CD4-positive, alpha-beta memory T cell (primary cell): ENCODE measurements at places on chromosomes 2 and 18.
A peak's percentile ranks its signal among the peaks of the same experiment; 100 is the strongest.

- DNase-seq = no peak
These were observed 308.1 kb downstream of the ZEB2 start for GRCh38 chr2:144211826-144212225.

DNA sequence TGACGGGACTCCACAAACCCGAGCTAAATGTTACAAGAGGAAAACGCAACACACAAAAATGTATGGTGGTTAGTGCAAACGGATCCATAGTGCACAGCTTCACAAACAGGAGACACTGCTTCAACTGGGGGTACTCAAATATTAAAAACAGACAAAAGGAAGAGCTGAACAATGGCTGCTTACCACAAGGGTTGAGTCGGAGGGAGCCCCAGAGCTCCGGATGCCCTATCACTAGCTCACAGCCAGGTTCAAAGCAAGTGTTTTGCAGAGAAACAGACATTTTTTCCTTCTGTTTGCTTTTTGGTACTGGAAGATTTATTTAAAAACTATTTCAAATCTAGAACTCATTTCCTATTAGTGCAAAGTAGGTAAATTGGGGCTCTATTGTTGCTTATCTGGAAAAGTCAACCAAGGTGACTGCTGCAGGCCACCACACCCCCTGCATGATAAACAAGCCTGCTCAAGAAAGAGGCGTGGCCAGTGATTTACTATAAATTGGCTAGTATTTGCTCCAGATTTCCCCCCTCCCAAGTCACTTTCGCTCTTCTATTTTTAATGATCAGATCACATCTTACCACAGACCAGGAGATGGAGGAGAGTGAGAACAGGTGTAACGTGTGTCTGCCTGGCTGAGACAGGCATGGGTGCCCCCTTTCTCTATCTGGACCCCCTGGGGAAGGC, 46.5 kb downstream of the ZAP70 start:
- no peak for DNase-seq

GRCh38 chr18:27652480-27653121, 467.5 kb upstream of the CHST9 start:
- DNase-seq = no peak

DNA sequence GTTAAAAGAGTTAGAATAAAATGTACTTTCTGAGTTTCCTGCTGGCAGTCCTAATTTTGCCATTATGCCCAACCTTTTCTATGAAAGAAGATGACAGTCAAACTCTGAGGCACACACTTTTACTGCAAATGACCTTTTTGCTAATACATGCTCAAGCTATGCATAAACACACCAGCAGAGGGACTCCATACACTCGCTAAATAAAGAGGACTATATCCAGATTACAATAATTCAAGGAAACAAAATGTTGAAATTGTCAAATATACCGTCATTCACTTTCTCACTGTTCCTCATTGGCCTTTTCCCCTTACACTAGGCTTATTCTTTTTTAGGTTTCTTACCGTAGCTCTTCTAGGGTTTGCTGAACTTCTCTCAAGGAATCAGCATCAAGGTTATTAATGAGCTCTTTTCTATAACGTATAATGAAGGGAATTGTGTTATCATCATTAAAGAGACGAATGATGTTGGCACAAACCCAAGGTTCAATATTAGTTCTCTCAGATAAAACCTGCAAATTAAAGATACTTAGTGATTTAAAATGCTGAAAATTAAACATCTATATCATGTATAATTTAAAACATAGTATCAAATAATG, 25.7 kb downstream of the SRBD1 start:
- DNase-seq = peak; percentile 6

DNA sequence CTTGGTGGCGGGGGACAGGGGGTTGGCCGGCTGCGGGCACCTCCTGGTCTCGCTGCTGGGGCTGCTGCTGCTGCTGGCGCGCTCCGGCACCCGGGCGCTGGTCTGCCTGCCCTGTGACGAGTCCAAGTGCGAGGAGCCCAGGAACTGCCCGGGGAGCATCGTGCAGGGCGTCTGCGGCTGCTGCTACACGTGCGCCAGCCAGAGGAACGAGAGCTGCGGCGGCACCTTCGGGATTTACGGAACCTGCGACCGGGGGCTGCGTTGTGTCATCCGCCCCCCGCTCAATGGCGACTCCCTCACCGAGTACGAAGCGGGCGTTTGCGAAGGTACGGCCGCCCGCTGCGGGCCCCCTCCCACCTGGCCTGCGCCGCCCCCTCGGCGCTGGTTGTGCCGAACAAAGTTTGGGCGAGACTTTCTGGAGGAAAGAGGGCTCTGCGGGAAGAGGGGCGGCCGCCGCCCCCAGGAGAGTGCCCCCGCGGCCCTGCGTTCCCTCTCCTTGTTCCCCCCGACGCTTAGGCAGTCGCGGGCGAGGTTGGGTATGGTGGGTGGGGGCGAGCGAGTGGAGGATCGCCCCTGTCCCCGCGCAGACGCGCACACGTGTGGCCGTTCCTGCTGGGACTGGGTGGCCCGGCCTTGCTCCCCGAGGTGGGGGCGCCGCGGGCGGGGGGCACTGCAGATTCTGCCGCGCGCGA, 866 bp downstream of the CRIM1 start:
- DNase-seq = peak; percentile 46

DNA sequence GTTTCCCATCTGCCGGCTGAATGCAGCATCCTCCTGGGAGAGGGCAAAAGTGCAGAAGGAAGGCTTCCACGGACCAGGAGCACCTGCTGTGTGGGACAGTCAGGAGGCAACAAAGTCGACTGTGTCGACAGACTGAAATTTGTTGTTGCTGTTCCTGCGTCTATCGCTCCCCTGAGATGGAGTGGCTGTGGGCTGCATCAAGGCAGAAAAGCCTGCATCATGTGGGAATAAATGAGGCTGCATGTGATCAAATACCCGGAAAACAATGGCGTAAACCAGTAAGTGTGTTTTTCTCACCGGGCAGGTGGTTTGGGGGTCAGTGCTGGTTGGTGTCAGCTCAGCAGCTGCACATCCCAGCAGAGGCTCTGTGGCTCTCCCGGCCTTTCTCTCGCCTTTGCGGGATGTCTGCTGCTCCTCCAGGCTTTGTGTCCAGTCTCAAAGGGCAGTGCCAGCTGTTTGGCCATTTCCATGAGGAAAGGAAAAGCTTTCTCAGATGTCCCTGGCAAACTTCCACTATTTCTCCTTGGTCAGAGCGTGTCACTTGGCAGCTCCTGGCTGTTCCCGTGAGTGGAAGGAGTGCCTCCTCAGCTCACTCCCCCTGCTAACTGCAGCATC, 262.4 kb downstream of the NDUFA10 start:
- DNase-seq = no peak

- no peak for DNase-seq
These were observed 351.5 kb downstream of the ARHGAP15 start for GRCh38 chr2:143480601-143481236.

DNA sequence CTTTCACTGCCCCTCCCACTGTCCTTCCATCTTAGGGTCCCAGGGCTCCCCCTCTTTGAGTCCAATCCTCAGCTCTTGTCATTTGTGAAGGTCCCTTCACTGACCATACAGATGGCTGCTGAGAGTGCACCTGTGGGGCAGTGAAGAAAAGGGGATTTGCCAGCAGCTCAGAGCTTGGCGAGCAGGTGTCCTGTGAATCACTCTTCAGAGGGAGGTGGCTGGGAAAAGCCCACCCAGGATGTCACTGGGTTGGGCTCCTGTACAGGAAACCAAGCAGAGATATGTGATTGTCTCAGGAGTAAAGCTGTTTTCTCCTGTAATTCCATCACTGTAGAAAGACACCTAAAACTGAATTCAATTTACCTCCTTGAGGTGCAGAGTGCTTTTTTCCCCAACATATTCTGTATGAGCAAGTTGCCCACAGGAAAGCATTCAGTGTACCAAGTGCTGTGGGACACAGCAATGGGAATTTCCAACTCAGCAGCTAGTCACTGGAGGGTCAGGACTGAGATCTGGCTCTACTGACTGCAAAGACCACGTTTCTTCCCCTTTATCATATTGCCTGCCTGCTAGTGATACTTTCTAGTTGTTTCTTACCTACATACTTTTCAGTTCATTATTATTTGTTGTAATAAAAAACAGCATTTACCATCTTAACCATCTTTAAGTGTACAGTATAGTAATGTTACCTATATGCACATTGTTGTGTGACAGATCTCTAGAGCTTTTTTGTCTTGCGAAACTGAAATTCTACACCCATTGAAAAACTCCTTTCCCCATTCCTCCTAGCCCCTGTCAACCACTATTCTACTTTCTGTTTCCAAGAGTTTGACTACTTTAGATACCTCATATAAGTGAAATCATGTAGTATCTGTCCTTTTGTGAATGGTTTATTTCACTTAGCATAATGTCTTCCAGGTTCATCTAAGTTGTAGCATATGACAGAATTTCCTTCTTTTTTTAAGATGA, 239.1 kb downstream of the TSN start:
- no peak for DNase-seq

GRCh38 chr2:219967247-219968245, 340.1 kb downstream of the SLC4A3 start:
- no peak for DNase-seq

GRCh38 chr2:83233326-83233725, 1225.8 kb downstream of the SUCLG1 start:
- no peak for DNase-seq

DNA sequence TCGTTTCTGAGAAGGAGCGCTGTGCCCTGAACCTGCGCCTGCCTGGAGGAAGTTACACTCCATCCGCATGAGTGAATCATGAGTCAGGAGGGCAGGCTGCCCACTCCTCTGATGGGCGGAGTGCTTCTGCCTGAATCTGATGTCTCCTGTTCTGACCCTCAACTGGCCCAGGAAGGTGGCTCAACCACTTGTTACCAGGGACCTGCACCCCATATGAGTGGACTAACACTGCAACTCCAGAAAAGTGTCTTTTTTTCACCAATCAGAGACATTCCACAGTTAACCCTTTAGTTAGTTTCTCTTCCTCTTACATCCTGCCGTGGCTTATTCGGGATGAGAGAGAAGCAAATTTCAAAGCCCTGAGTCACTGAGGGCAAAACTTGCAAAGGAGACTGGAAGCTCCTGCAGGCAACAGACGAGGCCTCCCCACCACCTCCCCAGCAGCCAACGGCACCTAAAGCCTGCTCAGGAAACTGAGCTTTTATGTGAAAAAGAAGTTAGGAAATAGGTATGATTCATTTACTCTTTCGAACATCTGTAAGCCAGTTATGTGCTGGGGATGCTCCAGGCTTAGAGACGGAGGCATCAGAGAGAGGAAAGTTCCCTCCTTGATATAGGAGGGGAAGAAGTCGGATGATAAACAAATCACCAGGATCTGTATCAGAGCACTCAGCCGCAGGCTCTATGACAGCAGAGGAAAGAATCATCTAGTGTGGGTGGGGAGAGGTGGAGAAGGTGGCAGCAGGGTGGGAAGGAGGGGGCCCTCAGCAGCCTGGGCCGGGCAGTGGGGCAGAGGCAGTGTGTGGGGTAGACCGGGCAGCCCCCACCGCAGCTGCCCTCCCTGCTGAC, 30.9 kb downstream of the MBP start:
- no peak for DNase-seq

DNA sequence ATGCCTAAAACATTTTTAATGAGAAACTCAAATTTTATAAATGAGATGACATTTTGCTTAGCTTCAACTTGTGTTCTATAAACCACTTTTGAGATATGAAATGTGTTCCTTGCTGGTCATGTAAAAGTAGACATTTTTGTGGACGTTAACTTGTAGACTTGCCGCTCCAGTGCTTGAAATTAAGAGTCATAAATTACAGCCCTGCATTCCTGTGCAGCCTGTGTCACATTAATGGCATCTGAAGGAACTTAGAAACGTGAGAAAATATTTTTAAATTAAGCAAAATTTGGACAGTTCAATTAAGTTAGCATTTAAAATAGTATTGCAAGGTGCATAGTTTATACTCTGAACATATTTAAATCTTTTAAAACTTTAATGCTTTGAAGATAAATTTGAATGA, 98.3 kb upstream of the LDLRAD4 start:
- no peak for DNase-seq

- DNase-seq = no peak
These were observed 17.6 kb downstream of the LCLAT1 start for GRCh38 chr2:30464544-30465170.

DNA sequence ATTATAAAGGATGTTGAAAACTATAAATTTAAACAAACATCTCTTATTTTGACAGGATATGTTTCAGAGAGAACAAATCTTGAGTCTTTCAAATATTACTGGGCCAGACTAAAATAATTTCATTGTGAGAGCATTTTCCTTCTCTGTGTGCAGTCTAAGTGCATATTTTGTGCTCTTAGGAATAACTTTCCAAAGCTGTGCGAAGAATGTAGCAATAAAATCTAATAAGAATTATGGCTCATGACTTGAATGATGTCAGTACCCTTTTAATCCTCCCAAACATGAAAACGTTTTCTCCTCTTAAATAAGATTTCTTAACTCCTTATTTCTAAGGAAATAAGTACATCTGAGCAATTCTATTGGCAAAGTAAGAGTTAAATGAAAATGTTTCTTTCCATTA, 76.2 kb upstream of the EFEMP1 start:
- DNase-seq = no peak

- no peak for DNase-seq
These were observed 8.6 kb upstream of the CNDP1 start for GRCh38 chr18:74525741-74526140.

DNA sequence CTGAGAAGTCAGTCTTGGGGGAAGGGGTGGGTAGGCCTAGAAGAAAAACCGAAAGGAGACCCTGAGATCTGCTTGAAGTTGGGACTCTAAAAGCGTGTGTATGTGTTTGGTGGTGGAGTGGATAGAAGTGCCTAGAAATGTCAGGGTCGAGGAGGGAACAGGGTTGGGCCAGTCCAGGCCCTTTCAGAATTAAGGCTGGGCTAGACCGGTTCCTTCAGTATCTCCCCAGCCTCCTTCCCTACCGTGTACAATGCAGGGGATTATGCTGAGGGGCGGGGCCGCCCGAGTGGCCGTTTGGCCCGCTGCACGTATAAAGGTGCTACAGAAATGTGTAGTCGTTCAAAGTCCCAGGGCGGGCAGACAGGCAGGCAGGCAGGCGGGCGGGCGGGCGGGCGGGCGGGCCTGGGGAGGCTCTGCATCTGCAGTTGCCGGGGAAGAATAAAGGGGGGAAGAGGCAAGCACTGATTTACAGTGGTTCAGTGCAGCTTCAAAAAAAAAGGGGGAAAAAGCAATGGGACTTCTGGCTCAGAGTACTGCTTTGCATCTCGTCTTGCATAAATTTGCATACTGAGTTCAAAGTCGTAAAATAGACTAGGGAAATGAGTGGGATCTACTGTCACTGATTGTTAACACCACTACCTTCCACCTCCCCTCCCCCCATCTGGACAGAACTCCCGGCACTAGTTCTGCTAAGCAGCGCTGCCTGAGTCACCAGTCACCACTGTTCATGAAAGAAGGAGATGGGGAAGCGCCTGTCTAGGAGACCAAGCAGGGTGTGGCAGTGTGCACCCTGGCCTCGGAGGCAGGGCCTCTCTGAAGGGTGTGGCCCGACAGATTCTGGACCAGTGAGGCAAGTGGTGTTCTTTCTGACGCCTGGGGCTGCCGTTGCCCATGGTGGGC, 3.6 kb downstream of the IGFBP2 start:
- no peak for DNase-seq

DNA sequence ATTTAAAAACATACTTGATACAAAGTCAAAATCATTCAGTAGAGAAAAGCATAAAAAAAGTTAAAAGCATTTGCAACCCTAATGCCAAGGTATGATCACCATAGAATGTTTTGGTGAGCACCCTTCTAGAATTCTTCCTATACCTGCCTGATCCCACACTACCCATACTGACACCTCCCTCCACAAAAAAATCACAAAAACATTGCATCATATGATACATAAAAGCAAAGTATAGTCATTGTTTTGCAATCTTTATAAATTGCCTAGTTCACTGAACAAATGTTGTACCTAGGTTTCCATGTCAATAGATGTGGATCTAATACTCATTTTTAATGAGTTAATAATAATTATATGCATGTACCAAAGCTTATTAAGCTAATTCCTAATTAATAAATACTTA, 54.1 kb downstream of the SLC9A4 start:
- no peak for DNase-seq

GRCh38 chr2:148802448-148803220, 72.4 kb upstream of the KIF5C start:
- DNase-seq = no peak
